CD4-positive, alpha-beta T cell treated with Interleukin-12 subunit alpha and Interleukin-12 subunit beta, for 1 hour (primary cell): ENCODE measurements at places on chromosomes 5 and 9.

- no peak for DNase-seq
Measured at GRCh38 chr5:159833846-159834245, 82.4 kb upstream of the ADRA1B start.

GRCh38 chr5:137617528-137618205 is 118.2 kb downstream of the KLHL3 start:
- DNase-seq = no peak

- no peak for DNase-seq
Measured at GRCh38 chr9:105131981-105132380, 112.5 kb upstream of the SLC44A1 start.

DNA sequence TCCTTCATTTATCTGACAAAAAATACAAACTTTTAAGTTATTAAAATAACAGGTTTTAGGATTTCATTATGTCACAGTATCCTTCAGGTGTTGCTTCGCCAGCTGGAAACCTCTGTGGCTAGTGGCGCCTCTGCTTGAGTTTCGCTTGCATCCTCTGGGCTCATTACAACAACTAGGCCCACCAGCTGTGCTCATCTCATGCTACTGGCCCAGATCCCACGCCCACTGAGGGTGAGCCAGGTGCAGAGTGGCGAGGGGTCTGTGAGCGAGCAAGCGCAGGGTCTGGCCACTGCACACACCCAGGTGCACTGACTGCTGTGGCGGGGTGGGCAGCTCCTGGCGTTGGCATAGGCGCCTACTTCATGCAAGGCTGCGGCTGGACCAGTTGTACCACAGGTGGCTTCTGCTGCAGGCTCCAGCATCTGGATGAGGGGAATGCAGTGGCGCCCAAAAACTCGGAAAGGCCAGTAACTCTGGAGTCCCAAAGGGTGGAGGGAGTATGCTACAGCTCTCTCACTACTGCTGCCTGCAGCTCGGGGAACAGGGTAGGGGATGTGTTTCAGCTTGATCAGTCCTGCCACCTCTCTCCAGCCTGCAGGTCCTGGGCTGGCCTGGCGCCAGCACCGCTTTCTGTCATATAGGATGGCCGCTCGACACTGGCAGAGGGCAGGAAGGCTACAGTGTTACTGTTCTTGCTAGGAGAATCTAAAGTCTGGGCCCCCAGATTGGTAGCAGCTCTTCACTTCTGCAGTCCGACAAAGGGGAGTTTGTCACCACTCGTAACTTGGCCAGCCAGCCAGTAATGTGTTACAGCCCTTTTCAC is 452.1 kb downstream of the TUSC1 start:
- DNase-seq = no peak

DNA sequence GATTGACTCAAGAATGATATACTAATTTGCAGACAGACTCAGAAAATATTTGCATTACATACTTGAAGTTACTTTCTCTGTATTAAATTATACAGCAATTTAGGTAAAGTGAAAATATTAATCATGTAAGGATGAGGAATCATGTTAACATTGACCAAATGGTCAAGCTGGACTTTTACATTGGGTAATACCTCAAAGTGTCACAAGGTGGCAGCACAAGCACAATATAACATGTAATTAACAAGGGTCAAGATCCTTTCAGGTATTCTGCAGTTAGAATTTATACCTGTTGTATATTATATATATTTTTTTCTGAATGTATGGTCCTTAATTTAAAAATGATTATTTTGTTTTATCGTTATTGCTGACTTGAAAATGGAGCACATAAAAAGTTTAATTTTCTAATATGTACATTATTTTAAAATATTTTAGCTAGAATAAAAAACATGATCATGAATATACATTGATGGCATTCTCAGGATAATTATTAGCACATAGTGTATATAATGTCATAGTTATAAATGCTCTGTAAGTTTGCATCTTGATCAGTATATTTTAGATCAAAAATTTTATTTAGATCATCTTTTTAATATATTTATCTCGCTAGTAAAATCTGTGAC is 8.6 kb downstream of the HAPLN1 start:
- peak; percentile 37 for DNase-seq

- DNase-seq = no peak
Measured at GRCh38 chr9:104915753-104916152, 12.2 kb downstream of the ABCA1 start.

- DNase-seq = no peak
Measured at GRCh38 chr9:69107771-69108170, 66.3 kb upstream of the TJP2 start.

DNA sequence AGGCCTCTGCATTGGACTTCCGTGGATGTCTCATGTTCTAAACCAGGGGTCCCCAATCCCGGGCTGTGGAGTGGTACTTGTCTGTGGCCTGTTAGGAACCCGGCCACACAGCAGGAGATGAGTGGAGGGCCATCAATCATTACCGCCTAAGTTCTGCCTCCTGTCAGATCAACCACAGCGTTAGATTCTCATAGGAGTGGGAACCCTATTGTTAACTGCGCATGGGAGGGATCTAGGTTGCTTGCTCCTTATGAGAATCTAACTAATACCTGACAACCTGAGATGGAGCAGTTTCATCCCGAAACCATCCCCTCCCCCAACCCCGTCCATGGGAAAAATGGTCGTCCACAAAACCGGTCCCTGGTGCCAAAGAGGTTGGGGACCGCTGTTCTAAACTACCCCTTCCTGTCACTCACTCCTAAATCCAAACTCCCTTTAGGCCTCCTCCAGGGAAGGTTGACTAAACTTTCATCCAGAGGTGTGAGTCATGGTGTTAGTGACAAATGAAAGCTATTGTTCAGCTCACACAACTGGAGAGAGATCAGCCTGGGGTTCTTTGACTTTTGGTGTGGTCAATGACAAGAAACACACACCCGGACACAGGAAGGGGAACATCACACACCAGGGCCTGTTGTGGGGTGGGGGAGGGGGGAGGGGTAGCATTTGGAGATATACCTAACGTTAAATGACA is 9.5 kb downstream of the KCNV2 start:
- DNase-seq = no peak

- peak; percentile 54 for DNase-seq
Measured at GRCh38 chr5:176365351-176366231, at the start of gene ARL10. Gene ARL10 (plus strand): TSS chr5:176365487. CDS start chr5:176365564, 77 bp downstream.

- no peak for DNase-seq
Measured at GRCh38 chr5:153081385-153081784, 409.1 kb upstream of the GRIA1 start.

GRCh38 chr9:113150670-113151611 is at the start of gene SLC31A2:
Gene SLC31A2 (plus strand): TSS chr9:113151007. CDS start chr9:113151075, 68 bp downstream.
- peak; percentile 85 for DNase-seq

DNA sequence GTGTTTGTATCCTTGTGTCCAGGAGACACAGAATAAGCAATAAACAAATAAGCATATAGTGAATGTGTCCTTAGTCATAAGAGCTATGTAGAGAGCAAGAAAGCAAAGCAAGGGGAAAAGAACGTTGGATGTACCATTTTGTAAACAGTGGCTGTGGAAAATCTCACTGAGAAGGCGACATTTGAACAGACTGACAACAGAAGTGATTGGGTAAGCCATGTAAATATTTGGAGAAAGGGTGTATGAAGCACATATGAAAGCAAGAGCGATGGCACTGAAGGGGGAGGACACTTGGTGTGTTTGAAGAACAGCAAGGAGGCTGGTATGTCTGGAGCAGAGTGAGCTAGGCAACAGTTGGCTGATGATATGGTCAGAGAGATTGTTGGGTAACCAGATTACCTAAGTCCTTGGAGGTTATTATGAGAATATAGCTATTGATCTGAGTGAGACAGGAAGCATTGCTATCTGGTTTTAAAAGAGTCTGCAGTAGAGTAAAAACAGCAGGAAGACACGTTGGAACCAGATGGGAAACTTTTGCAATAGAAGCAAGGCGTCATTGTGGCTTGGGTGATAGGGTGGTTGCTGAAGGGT is 115.5 kb upstream of the IL7R start:
- DNase-seq = no peak

- no peak for DNase-seq
Measured at GRCh38 chr9:91858213-91859030, 91.6 kb downstream of the ROR2 start.

GRCh38 chr5:146947181-146947941 is 68.8 kb upstream of the PPP2R2B start:
- DNase-seq = peak; percentile 23

DNA sequence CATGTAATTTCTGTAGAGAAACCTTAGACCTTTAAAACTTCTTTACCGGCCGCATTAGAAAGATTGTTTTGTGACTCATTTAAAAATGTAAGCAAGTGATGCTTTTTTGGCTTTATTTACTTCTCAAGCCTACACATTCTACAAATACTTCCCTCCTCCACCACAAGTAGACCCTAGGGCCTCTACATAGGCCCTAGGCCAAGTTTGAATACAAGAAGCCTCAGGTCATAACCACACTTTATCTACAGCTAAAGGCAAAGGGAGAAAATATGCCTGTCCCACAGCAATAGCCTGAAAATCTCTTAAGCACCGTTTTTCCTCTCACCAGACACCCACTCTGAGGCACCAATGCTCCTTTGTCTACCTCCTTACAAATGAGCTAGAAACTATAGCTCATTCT is 53.9 kb downstream of the CSNK1A1 start:
- DNase-seq = no peak

DNA sequence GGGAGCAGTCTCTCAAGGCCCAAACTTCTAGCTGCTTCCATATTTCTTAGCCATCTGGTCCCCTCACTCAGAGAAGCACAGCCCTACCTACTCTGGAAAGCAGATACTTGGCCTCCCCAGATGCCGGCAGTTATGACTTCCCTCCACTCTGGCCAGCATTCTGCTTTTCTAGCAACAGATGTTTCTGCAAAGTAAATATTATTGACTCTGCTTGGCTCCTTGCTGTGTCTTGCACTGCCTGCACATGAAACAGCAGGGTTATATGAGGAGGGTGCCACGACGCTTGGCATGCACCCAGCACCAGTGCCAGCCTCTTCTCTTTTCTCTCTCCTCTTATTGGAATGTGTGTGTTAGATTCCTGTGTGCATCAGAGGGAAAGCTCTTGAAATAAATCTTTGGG is 99.7 kb downstream of the ARHGAP26 start:
- no peak for DNase-seq

DNA sequence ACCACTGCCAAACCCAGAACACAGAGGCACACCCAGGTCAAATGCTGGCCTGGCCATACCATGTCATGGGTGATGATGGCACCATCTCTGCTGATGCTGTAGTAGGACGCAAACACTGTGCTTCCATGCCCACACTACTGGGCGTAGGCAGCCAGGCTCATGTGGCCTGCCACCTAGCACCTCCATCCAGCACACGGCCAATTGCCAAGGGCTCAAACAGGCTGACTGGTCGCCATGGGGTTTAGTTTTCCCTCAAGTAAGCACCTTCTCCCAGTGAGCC is 39.4 kb downstream of the BICD2 start:
- no peak for DNase-seq

GRCh38 chr9:35522187-35522586 is 32.3 kb downstream of the RUSC2 start:
- no peak for DNase-seq

DNA sequence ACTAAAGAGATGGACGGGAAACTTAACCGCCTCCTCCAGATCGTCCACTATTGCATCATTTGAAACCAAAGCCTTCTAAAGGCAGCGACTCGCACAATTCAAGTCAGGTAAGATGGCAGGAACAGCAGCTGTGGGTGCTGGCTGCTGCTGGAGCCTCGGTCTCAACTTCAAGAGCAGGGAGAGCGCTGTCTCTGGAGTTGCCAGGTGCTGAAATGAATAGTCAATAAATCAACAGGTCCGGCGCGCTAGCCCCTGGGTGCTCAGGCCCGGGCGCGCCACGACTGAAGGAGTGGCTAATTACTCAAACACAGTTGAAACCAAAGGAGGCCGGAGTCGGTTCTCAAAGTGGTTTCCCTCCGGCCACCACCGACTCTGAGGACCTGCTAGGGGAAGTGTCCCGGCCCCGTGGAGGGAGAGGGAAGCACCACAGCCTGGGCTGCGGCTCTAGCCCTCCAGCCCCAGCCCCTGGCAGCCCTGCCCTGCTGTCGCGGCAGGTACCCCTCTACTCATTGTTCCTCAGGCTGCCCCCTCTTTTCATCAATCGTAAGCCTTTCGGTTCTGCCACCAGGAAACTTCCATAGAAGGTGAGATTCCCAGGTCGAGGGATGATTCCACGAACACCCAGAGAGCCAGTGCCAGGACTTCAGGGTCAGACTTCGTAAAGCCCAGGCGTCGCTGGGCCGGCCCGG is 804 bp downstream of the TTC39B start:
- DNase-seq = peak; percentile 51

DNA sequence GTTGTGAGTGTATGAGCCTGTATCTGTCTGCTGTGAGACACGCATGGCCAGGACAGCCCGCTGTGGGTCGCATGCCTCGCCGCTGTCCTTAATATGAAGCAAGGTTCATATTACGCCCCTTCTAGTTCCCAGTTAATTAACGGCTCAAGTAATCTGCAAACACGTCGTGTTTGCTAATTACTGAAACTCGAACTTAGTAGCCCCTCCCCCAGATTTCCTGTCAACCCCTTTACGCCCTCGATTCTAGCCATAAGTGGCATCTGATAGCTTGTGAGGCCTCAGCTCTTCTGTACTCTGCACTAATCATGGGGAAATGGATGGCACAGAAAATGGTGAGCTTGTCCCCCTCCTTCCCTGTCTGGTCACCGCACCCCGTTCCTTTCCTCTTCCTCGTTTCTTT is 116.9 kb upstream of the OTULINL start:
- no peak for DNase-seq

DNA sequence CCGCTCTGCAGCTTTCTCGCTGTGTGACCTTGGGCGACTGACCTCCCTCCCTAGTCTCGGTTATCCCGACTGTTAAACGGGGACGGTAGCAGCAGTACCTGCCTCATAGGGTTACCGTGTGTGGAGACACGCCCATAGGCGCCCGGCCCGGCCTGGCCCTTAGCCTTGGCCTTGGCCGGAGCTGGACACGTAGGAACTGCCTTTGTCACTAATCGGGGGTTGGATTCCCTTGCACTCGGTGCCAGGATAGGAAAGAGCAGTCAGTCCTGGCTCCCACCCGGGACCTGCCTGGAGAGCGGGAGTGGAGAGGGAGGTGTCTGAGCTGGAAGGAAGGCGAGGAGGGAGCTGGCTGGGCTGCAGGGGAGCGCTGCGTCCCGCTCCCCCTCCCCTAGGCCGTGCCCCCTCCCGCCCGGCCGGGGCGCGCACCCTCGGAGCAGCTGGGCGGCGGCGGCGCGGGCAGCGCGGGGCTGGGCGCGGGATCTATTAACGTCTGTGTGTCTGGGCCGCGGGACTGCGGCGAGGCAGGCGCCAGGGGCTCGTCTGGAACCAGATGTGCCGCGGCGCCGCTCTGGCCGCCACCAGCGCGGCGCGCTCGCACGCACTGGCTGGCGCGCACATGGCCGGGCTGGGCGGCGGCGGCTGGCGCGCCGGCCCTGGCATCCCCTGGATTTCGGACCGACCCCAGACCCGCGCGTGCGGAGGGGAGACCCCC is 31.7 kb downstream of the PRRX2 start:
- DNase-seq = no peak

- DNase-seq = no peak
Measured at GRCh38 chr5:90598293-90598692, 39.7 kb downstream of the ADGRV1 start.

- peak; percentile 32 for DNase-seq
Measured at GRCh38 chr5:135324897-135325650, 74.0 kb downstream of the MACROH2A1 start.

GRCh38 chr5:1876660-1877064 is 6.1 kb downstream of the IRX4 start:
- DNase-seq = no peak

- DNase-seq = no peak
Measured at GRCh38 chr5:95932941-95933340, 28.7 kb downstream of the ELL2 start.
